ENCODE measurements at places on chromosomes 3 and 15. TPM values are rescaled to one million over a fixed set of nuclear protein-coding genes. Genes with fewer than 3 reads are reported as not detected.
A peak's percentile ranks its signal among the peaks of the same experiment; 100 is the strongest.

GRCh38 chr3:59605944-59606534 lies 556.2 kb upstream of the CFAP20DC start:
- DNase-seq = no peak

GALNT15 gene
- 215 TPM for total RNA-seq

BDH1 gene
- 33.1 TPM for total RNA-seq

CKMT1B gene
- not detected for total RNA-seq

PHLDB2 gene
- total RNA-seq = 94.4 TPM

DNA sequence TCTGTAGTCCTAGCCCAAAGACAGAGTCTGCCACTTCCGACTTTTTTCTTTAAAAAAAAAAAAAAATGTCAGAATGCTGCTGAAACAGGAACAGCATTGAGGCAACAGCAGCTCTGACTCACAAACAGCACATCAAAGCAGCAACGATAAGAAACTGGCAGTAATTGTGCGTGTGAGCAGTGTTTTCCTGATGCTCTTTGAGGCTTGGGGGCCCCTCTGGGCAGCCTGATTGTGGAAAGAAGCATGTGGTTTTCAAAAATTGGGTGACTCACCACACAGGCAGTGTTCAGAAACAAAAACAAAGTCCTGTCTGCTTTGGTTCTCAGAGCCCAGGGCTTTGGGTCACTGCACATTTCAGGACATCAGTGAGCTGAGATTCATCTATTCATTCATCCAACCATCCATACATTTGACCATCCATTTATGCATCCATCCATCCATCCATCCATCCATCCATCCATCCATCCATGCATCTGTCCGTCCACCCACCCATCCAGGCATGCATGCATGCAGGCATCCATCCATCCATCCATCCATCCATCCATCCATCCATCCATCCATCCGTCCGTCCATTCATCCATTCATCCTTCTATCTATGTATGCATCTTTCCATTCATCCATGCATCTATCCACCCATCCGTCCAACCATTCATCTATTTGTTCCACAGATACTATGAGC lies 308.4 kb downstream of the RPLP1 start:
- no peak for DNase-seq

- no peak for DNase-seq
Observed at GRCh38 chr3:39220407-39221140, 28.2 kb upstream of the XIRP1 start.

- no peak for DNase-seq
Observed at GRCh38 chr3:141385406-141386125, 17.3 kb downstream of the ZBTB38 start.

DNA sequence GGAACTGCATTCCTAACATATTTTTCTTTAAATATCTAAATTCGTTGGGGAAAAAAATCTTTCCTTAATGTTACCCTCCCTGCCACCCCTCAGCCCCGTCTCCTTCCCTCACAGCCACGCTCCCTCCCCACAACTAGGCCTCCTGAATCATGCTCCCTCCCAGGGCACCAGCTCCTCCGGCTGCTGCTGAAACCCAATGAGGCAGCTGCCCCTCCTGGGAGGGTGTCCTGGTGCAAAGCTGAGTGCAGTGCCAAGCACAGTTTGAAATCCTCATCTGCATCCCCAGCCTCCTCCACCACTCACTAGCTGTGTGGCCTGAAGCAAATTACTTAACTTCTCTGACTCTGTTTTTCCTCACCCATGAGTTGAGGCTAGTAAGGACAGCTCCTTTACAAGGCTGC lies 2.7 kb upstream of the NR2E3 start:
- no peak for DNase-seq

CYP11A1 gene
- 1.3 TPM for total RNA-seq

PRR20G gene
- total RNA-seq = not detected

GRCh38 chr3:41237907-41238306 lies 38.6 kb downstream of the CTNNB1 start:
- DNase-seq = no peak

FGD5 gene
- total RNA-seq = 18.7 TPM

C3orf18 gene
- total RNA-seq = 15.1 TPM

NANOGP8 gene
- total RNA-seq = 1.3 TPM

- no peak for DNase-seq
Observed at GRCh38 chr3:64890006-64890405, 202.2 kb upstream of the ADAMTS9 start.

- DNase-seq = no peak
Observed at GRCh38 chr3:188670446-188670845, 501.3 kb upstream of the TPRG1 start.

DNA sequence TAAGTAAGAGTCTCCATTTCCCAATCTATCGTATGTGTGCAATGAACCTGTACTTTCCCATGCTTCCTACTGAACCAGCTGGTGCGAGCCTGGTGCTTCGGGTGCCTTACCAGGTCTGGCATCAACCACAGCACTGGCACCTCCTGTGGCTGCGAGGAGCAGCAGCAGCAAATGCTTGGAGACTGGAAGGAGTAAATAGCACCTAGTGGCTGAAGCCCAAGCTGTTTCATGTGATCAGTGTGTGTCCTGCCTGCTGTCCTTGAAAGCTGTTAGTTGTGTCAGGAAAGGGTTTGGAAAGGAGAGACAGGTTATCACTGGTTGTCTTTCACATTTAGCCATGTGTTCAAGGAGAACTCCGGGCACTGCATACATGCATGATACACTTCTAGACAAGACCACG lies 31.8 kb downstream of the PCOLCE2 start:
- DNase-seq = no peak

GRCh38 chr3:123861081-123861836 lies 22.9 kb downstream of the MYLK start:
- DNase-seq = no peak

SETD5 gene
- total RNA-seq = 135 TPM

DNA sequence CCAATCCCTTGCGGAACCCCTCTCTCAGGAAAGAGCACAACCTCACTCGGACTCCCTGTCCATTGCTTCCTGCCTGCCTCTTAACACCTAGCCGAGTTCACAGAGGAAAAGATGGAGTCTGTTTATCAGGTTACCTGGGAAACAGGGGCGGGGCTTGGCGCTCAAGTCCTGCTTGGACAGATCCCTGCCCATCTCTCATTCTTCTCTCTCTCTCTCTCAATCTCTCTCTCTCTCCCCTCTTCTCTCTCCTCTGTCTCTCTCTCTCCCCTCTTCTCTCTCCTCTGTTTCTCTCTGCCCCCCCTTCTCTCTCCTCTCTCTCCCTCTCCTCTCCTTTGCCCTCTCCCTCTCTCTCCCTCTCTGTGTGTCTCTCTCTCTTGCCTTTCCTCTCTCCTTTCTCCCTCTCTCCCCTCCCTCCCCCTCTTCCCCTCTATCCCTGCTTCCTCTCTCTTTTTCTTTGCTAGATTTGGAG lies at the start of gene EFHB:
TSS of gene EFHB (minus strand) at position 120 of the 469 bp plus-strand sequence. CDS start 199 bp downstream, outside the sequence.
- DNase-seq = no peak

ATP13A4 gene
- total RNA-seq = 0.64 TPM

- no peak for DNase-seq
Observed at GRCh38 chr3:123833398-123833785, 50.7 kb downstream of the MYLK start.

- no peak for DNase-seq
Observed at GRCh38 chr3:129593595-129594339, 12.7 kb downstream of the PLXND1 start.

DNA sequence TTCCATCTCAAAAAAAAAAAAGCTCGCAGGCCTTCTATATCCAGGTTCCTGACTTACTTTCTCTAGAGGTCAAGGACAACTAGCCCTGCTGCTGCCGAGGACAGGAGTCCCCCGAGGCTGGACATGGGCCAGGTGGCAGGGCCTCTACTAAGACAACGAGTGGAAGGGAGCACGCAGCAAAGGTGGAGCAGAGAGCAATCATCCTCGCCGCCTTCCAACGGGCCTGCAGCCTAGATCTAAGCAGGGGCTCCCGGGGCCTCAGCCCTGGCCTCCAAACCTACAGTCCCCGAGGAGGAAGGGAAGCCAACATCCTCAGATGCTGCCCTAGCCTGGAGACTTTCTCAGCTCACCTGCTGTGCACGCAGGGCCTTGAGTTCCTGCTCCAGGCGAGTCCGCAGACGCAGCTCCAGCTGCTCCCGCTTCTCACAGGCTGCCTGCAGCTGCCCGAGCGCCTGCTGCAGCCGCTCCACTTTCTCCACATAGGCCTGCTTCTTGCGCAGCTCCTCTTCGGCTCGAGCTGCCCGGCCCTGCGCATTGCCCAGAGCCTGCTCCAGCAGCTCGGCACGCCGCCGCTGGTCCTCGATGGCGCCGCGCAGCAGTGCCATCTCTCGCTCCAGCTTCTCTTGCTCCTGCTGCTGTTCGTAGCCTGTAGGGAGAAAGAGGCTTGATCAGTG lies 12.9 kb downstream of the AMOTL2 start:
- peak; percentile 17 for DNase-seq

KBTBD8 gene
- total RNA-seq = 1.6 TPM

DNA sequence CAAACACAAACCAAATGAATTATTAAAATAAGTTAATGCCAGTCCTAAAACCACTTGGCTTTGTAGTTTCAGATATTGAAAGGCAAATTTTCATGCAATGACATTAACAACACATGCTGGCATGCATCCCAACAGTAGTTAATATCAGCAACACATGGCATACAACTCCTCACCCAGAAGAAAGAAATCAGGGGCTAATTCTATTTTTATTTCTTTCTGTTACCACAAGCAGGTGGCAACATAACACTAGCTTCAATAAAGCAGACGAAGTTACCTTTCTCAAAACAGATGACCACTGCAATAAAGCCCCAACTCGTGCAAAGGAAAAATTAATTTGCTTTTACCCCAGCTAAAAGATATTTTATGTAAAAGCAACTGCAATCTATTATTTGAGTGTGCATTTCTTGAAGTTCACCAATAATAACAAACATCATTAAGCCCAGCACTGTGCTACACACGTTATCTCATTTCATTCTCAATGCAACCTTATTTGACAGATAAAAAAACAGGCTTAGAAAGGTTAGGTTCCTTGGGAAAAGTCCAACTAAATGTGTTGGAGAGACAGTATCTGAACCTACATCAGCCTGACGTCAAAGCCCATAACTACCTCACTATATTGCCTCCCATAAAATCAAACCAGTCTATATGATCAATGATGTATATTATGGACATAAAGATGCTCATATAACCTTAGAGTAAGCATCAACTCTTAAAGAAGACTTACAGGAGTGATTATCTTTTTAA lies 2.8 kb downstream of the TOP2B start:
- DNase-seq = no peak

CCR9 gene
- total RNA-seq = not detected

DNA sequence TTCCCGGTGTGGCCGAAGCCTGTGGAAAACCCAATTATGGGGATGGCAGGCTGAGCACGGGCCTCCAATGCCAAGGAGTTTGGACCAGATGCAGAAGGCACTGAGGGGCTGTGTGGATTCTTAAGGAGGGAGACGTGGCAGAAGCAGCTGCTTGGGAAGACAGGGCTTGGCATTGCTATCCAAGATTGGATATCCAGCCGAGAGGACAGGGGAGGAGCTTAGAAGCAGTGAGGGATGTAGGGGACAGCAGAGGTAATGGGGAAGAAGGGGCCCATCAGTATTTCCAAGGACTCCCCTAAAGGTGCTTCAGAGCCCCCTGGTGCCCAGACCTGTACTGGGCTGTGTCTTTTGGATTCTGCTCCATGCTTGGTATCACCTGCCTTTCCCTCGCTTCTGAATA lies 112.8 kb upstream of the TLE3 start:
- DNase-seq = no peak

NR2E3 gene
- total RNA-seq = not detected

- DNase-seq = no peak
Observed at GRCh38 chr3:160384639-160385318, 14.2 kb downstream of the IFT80 start.

DNA sequence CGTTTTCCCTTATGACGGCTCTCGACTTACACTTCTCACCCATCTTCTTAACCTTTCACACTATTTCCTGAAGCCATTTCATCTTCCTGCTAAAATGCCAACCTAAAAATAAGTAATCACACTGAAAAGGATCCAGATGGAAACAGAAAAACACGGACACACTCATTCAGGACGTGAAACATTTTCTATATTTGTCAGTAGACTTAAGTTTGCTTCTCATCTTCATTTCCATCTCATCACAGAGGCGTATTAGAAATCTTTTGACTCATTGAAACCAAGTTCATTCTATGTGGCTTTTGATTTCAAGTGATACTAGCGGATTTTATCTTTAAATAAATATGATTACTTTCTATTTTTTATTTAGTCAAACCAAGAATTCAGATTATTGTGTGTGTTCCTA lies 27.4 kb upstream of the DLG1 start:
- DNase-seq = no peak

GRCh38 chr3:14861446-14862302 lies 42.9 kb downstream of the FGD5 start:
- DNase-seq = no peak

CSPG5 gene
- total RNA-seq = 0.96 TPM

DNA sequence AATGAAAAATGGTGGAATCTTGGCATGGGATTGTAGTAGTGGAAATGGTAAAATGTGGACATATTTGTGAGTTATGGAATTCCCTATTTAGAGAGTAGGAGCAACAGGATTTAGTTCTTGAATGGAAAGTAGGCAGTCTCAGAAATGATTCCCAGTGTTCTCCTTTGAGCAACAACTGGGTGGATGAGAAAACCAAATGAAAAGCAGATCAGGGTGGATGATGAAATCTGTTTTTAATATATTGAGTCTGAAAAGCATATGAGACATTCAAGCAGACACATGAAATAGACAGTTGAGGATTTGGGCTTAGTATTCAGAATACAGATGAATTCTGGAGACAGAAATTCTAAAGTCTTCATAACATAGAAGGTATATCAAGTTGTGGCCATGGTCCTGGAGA lies 451.3 kb downstream of the LPP start:
- DNase-seq = no peak

STAB1 gene
- total RNA-seq = 149 TPM

CYP1A2 gene
- total RNA-seq = not detected

- no peak for DNase-seq
Observed at GRCh38 chr3:5084224-5084623, 37.9 kb upstream of the ARL8B start.

- no peak for DNase-seq
Observed at GRCh38 chr15:31359702-31360111, 33.1 kb downstream of the KLF13 start.

Measured in breast epithelium (tissue), 4 donors.